ENCODE measurements at places on chromosomes 3 and 15. TPM values are rescaled to one million over a fixed set of nuclear protein-coding genes. Genes with fewer than 3 reads are reported as not detected.

LEKR1 gene
- total RNA-seq, result 0.14 TPM

FSTL1 gene
- total RNA-seq, result 0.12 TPM

BSN gene
- total RNA-seq, result 0.09 TPM

EPHB3 gene
- total RNA-seq, result not detected

AGTR1 gene
- not detected for total RNA-seq

SKOR1 gene
- total RNA-seq, result 0.09 TPM

GPR149 gene
- total RNA-seq, result not detected

RTP4 gene
- total RNA-seq, result 3.0 TPM

GPR160 gene
- 3.6 TPM for total RNA-seq

ZDHHC23 gene
- 2.4 TPM for total RNA-seq

CTXN2 gene
- 0.07 TPM for total RNA-seq

DNA sequence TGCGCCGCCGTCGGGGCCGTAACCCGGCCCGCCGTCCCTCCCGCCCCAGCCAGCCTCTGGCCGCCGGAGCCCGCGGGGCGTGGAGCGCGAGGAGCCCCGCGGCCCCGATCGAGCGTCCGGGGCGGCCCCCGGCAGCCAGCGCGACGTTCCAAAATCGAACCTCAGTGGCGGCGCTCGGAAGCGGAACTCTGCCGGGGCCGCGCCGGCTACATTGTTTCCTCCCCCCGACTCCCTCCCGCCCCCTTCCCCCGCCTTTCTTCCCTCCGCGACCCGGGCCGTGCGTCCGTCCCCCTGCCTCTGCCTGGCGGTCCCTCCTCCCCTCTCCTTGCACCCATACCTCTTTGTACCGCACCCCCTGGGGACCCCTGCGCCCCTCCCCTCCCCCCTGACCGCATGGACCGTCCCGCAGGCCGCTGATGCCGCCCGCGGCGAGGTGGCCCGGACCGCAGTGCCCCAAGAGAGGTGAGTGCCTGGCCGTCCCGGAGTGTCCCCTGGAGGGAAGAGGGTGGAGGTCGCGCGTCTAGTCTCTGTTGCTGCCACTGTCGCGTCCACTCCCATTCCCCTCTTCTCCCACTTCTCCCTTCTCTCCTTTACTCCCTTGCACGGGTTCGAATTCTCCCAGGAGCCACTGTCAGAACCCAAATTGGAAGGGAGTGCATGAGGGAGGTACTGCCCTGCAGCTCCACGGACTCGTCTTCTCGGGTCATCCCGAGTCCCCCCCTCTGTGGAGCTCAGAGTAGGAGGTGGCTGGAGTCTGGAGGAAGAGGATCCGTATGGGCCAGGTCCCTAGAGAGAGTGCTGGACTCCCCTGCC is 585 bp downstream of the CSK start:
- DNase-seq, result peak; percentile 90

- DNase-seq, result no peak
These were observed 157.0 kb downstream of the FGF12 start for GRCh38 chr3:192570315-192570714.

DNA sequence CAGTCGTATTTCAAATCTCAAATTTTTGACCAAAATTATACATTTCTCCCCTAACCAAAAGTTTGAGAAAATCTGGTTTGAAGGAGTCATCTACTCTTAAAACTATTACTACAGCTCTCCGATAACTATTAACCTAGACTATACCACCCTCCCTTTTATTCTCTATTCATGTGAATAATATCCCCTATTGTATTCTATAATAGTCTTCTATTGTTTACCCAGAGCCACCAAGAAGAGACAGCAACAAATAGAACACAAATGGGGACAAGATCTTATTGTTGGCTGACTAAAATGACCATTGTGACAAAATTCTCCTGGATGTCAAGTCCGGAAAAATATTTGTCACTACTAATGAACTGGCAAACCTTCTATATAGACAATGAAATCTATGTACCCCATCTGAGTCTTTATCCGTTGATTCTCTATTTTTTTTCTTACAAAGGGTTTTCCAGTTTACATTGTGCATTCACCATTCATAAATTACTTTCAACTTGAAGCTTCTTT is 618.0 kb downstream of the CADM2 start:
- DNase-seq, result no peak

- no peak for DNase-seq
These were observed 32.4 kb downstream of the PEAK1 start for GRCh38 chr15:77387365-77388105.

DNA sequence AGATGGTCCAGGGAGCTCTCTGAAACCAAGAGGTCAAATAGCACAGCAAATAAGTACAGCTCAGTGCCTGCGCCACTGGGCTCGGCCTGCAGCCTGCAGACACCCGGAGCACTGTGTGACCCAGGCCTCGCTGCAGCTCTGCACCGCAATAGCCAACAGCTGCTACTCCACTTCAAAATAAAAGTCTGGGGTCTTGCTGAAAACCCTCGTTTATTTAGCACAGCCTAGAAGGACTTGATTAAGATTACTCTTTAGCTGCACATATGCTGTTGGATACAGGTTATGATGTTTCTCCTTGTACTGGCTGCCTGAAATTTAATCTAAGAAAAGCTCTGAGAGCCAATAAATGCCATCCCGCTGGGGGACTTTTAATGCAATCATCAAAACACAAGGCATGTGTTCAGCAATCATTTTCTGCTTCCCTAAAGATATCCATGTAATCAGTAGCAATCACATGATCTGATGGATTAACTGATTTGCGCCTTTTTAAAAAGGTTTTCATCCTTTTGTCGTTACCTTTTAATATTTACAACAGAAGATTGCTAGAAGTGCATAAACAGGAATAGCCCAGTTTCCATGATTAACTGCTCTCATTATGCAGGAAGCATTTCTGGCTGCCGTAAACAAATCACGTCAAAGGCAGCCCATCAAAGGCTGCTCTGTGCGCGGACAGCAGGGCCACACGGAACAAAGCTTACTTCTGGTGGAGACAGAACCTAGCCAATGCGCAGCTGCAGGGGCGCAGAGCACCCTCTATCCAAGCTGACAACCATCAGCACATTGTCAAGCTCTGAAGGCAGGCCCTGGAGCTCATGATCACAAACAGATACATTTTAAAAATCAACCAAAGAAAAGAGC is 58.8 kb downstream of the CLASP2 start:
- peak; percentile 70 for DNase-seq

GRCh38 chr3:187902041-187902471 is 156.8 kb upstream of the BCL6 start:
- DNase-seq, result no peak

GRCh38 chr3:45969116-45969515 is 25.9 kb downstream of the CXCR6 start:
- DNase-seq, result no peak

GRCh38 chr15:62783303-62783957 is 259.1 kb upstream of the TPM1 start:
- no peak for DNase-seq

DNA sequence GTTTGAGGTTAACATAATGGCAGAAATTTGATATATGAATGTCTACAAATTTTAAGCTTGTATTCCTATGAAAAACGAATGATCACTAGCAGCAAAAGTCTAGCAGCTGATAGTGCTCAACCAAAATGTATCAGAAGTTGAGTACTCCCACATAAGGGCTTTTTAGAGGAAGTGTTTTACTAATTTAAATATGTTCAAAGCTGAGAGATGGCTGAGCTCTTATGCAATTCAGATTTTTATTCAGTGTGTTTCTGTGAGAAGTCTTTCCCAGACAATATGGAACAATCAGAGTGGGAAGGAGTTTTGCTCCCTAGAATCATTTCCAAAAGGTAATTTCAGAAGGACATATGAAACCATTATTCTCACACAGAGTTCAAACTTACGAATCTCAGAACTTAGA is 327.0 kb downstream of the ZPLD1 start:
- DNase-seq, result no peak

- no peak for DNase-seq
These were observed 66.9 kb downstream of the PPM1L start for GRCh38 chr3:160822936-160823335.

- DNase-seq, result no peak
These were observed 145.0 kb downstream of the ADAM10 start for GRCh38 chr15:58604455-58604923.

Data from activated CD4-positive, alpha-beta T cell treated with anti-CD3 and anti-CD28 coated beads, Interleukin-2, amount 10 ng/mL, durations not matched to agents 24 days and 14 days (primary cell).